ENCODE measurements at places on chromosomes 4 and X.

DNA sequence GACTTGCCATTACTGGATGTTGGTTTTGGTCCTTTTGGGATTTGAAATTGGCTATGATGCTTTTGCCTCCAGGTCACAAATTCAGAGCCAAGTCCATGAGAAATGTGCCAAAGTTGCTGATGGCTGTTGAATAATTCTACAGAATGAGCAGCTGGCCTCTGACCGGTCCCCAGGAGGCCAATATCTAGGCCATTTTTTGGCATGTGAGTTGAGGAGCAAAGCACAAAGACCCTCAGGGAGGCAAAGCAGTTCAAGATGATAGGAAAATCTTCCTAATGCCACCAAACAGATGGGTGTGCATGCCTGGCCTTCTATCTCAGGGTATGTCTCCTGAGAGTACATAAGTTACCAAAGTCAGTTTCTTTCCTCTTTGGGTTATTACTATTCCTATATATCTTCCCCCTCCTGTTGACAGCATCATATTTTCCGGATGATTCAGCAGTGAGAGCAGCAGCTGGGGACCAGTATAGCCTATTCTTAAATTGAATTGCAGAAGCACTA, 44.4 kb downstream of the SEL1L3 start:
- no peak for DNase-seq

- DNase-seq, result no peak
Measured at GRCh38 chrX:74520896-74521295, 93.5 kb downstream of the RLIM start.

DNA sequence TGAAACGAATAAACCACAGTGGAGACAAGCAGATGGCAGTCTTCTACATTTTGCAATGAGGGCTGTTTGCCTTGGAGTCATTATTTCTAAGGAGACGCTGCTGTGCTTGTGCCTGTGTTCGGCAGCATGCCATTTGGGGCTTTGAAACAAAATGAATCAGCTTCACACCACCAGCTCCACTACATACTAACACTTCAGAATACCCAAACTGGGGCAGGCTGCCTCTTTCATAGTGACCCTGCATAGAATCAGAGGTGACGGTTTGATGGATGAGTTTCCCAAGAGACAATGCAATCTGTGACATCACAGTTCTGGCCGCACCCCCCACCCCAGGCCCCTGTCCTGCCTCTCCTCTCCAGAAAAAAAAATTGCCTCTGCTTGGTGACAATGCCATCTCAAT, 57.1 kb upstream of the MID1 start:
- DNase-seq, result no peak

DNA sequence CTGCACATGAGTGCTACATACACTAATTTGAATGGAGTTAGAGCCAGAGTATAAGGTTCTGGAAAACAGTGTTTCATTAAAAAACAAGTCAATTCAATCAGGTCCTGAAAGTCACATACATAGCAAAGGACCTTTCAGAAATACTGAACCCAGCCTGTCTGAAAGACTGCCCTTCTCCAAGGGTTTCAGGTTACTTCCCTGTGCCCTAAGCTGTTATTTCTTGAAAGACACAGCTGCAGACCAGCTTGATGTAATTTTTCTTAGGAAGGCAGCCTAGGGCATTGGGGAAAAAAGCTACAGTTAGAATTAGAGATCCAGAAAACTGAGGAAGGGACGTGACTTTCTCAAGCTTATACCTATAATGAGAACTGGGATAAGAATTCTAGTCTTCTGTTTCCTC, 155.9 kb upstream of the MAOA start:
- DNase-seq, result no peak

- DNase-seq, result no peak
Measured at GRCh38 chrX:134752558-134752957, 94.3 kb upstream of the PLAC1 start.

- DNase-seq, result no peak
Measured at GRCh38 chr4:48112017-48112667, 21.9 kb downstream of the TXK start.

GRCh38 chr4:53706422-53707032, 115.2 kb upstream of the LNX1 start:
- no peak for DNase-seq

- DNase-seq, result no peak
Measured at GRCh38 chr4:121304893-121305292, 75.9 kb downstream of the QRFPR start.
